ENCODE measurements at places on chromosomes 5 and 9.

GRCh38 chr5:64923151-64923685 is 154.5 kb downstream of the CWC27 start:
- DNase-seq: no peak

DNA sequence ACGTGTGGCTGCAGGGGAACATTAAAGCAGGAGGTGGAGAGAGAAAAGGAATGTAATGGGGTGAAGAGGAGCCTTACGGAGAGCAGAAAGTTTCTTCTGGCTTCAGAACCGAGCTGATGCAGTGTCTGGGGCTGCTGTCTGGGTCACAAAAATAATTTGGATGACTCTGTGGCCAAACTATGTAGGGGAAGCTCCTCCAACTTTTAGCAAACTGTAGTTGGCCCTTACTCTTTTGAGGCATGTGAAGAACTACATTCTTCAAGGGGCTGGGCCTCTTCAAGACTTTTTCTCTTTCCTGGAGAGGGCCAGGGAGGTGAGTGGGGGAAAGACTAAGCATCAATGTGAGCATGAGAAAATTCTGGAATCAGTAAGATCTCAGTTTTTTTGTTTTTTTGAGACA is 31.9 kb upstream of the SPARC start:
- no peak for DNase-seq

GRCh38 chr9:113808391-113809358 is 67.4 kb upstream of the ZNF618 start:
- no peak for DNase-seq

DNA sequence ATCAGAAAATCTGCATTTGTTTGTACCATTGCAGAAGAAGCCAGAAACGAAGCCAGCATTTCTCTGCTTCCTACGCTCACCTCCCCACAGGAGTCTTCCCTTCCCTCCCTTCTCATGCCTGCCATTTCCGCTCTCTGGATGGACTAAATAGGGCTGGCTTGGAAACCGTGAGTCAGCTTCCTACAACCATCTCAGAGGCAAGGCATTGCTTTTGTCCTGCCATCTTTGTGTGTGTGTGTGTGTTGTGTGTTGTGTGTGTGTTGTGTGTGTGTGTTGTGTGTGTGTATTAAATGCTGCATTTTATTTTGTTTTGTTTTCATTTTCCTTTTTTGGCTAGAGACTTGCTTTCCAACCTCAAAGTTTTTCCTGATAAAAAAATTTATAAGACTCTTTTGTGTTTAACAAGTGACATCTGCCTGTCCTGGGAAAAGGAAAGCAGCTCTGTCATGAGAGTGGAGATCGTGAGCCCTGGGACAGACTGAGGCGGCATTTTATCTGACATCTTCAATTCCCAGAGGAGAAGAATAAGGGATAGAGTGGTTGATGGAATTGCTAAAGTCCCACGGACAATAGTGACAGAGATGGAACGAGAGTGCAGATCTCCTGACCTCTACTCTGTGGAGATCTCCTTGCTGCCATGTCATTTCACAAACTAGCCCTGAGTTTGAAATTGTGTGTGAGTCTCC is 7.5 kb upstream of the EGFLAM start:
- DNase-seq: no peak

DNA sequence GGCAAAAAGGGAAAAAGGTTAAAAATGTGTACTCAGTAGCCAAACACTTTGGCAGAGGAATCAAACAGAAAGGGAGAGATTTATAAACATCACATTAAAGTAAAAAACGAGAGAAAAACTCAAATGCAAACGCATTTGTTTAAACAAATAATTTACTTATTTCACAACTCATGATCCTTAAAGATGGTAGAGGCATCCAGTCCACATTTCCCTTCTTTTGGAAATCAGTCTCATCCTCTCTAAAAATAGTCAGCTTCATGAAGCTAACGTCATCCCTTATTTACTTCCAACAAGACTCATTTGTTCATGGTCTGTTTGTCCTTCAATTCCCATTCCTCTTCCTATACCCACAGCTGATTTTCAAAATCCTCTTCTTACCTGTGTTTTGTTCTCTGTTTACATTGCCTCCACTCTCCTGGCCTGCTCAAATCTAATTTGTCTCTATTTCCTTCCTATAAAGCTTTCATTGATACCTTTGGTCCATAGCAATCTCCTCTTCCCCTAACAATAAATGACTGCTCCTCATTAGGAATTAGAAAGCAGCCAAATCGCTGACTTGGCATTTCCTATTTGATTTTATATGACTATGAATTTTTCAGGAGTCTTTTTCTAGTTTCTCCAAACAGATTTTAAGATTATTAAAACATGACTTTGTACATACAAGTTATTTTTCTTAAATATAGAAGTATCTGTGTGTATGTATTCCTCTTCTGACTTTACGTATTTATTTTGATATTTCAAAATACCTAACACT is 805.3 kb downstream of the TLE1 start:
- DNase-seq: no peak

- DNase-seq: no peak
Observed at GRCh38 chr5:107869438-107870115, 198.8 kb upstream of the EFNA5 start.

- DNase-seq: no peak
Observed at GRCh38 chr5:40037713-40038112, 612.9 kb upstream of the DAB2 start.

DNA sequence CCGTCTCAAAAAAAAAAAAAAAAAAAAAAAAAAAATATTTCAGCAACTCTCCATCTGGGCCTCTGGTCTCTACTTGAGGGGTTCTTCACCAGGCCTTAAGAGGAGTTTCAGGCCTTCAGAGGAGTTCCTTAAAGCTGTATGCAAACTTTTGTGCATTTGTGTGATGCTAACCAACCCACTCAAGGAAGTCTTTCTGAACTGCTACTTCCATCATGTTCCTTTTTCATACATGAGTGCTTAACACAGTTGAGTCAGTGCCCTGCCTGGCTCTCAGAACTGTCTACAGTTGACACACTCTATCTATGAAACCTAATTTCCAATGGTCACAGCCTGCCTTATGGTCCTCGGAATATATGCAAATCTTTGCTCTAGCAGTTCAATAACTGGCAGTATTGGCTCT is 146.5 kb downstream of the MEF2C start:
- no peak for DNase-seq

GRCh38 chr5:143008809-143009521 is 238.8 kb downstream of the ARHGAP26 start:
- DNase-seq: peak; percentile 21
